ENCODE measurements at places on chromosomes 2 and 18. TPM values are rescaled to one million over a fixed set of nuclear protein-coding genes. Genes with fewer than 3 reads are reported as not detected.

DNA sequence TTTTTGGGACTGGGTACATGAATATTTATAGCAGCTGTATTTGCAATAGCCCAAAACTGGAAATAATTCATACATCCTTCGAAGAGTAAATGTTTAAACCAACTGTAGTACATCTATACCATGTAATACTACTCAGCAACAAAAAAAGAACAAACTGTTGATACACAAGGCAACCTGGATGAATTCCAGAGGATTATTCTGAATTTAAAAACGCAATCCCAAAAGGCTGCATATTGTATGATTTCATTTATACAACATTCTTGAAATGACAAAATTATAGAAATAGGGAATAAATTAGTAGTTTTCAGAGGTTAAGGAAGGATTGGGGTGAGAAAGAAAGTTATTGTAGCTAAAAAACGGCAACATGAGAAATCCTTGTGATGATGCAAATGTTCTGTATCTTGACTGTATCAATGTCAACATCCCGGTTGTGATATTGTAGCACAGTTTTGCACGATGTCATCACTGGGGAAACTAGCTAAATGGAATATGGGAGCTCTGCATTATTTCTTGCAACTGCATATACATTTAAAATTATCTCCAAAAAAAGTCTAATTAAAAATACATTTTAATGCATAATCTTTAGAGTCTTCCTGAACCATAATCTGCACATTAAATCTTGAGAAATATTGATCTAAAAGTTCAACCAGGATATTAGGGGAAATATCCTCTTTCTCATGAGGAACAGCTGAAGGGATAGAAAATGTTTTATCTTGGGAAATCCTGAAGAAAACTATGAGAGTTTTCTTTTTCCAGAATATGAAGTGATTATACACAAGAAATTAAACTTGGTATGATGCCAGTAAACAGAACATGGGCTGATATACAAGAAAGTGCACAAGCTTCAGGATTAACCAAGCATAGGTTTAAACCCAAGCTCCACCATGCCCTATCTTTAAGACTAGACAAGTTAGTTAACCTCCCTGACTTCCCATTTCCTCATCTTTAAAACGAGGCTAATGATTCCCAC, 21.9 kb downstream of the EVA1A start:
- DNase-seq = no peak
- H3K4me3 ChIP-seq = no peak overlapping the region
- no peaks in the 10 kb centered on the region for H3K27me3 ChIP-seq
- no peak overlapping the region for H3K27ac ChIP-seq
- no peaks in the 10 kb centered on the region for H3K4me1 ChIP-seq

GRCh38 chr2:122075381-122075780, 319.9 kb downstream of the TSN start:
- H3K27me3 ChIP-seq = no peaks in the 10 kb centered on the region
- H3K36me3 ChIP-seq = no peaks in the 10 kb centered on the region
- no peak for DNase-seq

- H3K27me3 ChIP-seq = no peaks in the 10 kb centered on the region
- no peaks in the 10 kb centered on the region for H3K4me1 ChIP-seq
- no peaks in the 10 kb centered on the region for H3K36me3 ChIP-seq
- DNase-seq = no peak
- no peak overlapping the region for H3K4me3 ChIP-seq
- no peak overlapping the region for H3K27ac ChIP-seq
Measured at GRCh38 chr2:82511894-82512293, 1947.2 kb downstream of the SUCLG1 start.

- no peak overlapping the region for H3K27ac ChIP-seq
- no peaks in the 10 kb centered on the region for H3K4me1 ChIP-seq
- DNase-seq = no peak
- no peaks in the 10 kb centered on the region for H3K27me3 ChIP-seq
- no peak overlapping the region for H3K4me3 ChIP-seq
Measured at GRCh38 chr18:50154420-50154819, 40.5 kb downstream of the MYO5B start.

DNA sequence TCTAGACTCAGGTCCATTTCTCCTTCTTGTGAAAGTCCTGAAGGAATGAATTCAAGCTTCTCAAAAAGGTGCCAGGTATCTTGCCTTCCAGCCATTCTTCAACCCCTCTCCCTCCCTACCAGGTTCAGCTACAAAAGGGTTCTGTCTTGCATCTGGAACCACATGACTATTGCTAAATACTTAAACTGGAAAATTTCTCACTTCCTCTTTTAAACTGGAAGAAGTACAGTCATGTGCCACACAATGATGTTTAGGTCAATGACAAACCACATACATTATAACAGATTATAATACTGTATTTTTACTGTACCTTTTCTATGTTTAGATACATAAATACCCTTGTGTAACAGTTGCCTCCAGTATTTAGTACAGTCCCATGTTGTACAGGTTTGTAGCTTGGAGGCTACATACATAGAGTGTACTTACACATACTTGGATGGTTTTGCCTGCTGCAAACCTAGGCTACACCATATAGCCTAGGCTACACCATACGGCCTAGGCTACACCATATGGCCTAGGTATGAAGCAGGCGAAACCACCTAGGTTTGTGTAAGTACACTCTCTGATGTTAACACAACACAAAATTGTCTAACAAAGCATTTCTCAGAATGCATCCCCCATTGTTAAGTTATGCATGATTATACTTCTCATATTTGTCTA, 142.0 kb upstream of the DNMT3A start:
- no peak overlapping the region for H3K27ac ChIP-seq
- H3K4me1 ChIP-seq = peaks cover 10% of the 10 kb centered on the region
- no peak for DNase-seq
- no peaks in the 10 kb centered on the region for H3K36me3 ChIP-seq

DNA sequence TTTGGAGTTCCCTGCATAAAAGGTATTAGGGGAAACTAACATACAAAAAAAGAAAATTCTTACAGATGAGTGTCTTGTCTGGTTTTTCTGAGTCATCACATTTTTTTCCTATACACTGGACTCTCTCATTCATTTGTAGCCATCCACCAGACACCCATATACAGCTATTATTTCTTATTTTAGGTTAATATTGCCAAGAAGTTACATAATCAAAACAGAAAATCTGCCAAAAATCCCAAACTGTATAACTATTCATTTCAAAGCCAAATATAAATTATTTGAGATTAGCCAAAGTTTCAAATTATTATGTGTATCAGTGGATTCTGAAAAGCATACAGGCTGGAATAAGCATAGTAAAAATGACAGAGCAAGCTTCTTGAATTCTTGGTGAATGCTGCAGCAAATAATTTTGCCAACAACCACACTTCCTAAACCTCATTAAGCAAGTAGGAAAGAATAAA, 191.2 kb downstream of the NCKAP5 start:
- no peaks in the 10 kb centered on the region for H3K27me3 ChIP-seq
- DNase-seq = no peak
- no peak overlapping the region for H3K27ac ChIP-seq
- H3K4me1 ChIP-seq = no peaks in the 10 kb centered on the region
- H3K36me3 ChIP-seq = no peaks in the 10 kb centered on the region

SERPINB3 gene
- total RNA-seq = not detected

SH3BP4 gene
- total RNA-seq = 29.2 TPM

All from left lung (tissue), 14 donors.